ENCODE measurements at places on chromosomes 1 and 21.

DNA sequence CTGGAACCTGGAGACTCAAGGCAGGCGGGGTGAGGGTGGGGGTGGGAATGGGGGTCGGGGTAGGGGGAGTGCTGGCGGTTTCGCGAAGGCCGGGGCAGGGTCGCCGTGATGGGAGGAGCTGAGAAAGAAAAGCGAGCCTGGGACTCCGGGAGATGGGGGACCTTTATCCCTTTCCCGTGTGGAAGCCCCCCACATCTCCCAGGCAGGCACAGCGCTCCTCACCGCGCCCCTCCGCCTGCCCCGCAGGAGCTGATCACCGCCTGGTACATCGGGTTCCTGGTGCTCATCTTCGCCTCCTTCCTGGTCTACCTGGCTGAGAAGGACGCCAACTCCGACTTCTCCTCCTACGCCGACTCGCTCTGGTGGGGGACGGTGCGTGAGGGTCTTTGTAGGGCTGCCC is 35.5 kb downstream of the KCNQ4 start:
- DNase-seq: no peak

DNA sequence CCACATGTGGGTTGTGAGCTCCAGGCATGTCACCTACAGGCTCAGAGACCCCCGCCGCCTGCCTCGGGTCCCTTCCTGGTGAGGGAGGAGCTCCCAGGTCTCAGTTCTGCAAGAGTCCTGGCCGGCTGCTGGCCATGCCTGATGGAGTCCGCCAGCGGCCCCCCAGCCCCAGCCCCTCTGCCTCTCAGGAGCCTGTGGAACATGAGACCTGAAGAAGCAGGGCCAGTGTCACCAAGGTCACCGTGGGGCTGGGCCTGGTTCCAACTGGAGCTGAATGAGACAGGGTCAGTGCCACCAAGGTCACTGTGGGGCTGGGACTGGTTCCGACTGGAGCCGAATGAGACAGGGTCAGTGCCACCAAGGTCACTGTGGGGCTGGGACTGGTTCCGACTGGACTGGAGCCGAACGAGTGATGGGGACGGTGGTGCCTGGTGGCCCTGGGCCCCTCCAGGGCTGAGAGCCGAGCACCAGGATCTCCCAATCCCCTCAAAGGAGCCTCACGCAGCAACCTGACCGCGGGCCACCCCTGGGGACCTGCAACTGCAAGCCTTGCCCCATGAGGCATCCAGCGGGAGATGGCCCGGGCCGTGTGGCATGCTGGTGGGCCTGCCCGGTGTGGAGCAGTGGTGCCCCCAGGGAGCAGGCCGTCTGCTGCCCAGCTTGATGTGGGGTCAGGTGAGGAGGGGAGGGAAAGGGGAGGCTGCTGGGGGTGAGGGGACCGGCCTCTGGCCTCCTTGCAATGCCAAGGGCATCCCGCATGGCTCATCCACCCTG is 14.5 kb upstream of the PTTG1IP start:
- DNase-seq: no peak

DNA sequence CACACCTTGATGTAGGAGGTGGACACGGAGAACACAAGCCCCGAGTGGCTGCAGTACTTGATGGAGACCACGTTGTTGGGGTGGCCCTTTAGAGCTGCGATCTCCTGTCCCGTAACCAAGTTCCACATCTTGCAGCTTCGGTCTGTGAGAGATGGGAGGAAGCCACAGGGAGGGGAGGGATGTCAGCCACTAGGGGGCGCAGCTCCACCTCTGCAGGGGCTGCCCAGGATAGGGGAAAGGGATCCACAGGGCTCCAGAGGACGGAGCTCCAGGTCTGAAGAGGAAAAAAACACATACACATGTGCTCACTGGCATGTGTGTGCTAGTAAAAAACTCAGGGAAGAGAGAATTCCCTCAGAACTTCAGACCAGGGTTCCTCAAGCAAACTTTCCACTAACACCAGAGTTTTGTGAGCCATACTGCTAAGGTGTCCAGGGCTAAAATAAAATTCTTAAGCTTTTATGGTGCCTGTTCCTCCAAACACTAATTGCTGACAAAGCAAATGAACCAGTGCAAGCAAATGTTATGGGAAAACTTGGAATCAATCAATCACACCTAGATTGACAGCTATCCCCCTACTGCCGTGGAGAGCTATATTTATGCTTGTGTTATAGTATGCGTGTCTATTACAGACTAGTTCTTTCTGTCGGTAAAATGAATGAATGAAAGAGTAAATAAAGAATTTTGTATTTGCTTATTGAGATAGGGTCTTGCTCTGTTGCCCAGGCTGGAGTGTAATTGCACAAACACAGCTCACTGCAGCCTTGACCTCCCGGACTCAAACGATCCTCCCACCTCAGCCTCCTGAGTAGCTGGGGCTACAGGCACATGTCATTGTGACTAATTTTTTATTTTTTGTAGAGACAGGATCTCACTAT is 43.7 kb downstream of the KIF21B start:
- peak; percentile 53 for DNase-seq

- DNase-seq: no peak
Measured at GRCh38 chr1:157310401-157310800, 172.2 kb upstream of the ETV3 start.

All from HT1080 (cell line).